ENCODE measurements at places on chromosomes 12 and 14. TPM values are rescaled to one million over a fixed set of nuclear protein-coding genes. Genes with fewer than 3 reads are reported as not detected.

The DHRS7 gene
- 43.8 TPM for total RNA-seq

The FITM1 gene
- 0.81 TPM for total RNA-seq

The CLEC4C gene
- not detected for total RNA-seq

The ADSS1 gene
- 9.9 TPM for total RNA-seq

The PTGR2 gene
- 22.1 TPM for total RNA-seq

The SVOP gene
- 0.47 TPM for total RNA-seq

The IKZF4 gene
- total RNA-seq = 8.5 TPM

The CCDC177 gene
- not detected for total RNA-seq

The CD27 gene
- total RNA-seq = 0.25 TPM

The CD163 gene
- total RNA-seq = 1.4 TPM

The MYO1H gene
- not detected for total RNA-seq

The PIP4P1 gene
- 35.4 TPM for total RNA-seq

The PLBD1 gene
- 0.30 TPM for total RNA-seq

The TAS2R14 gene
- total RNA-seq = 1.9 TPM

The AEBP2 gene
- 44.6 TPM for total RNA-seq

The KRT85 gene
- total RNA-seq = not detected

The STON2 gene
- 4.1 TPM for total RNA-seq

The PLEKHG7 gene
- total RNA-seq = not detected

The AGAP2 gene
- 15.8 TPM for total RNA-seq

The HOXC6 gene
- 3.1 TPM for total RNA-seq

The ESR2 gene
- 0.32 TPM for total RNA-seq

The KLRD1 gene
- total RNA-seq = 0.27 TPM

The DDX55 gene
- 41.8 TPM for total RNA-seq

The LUM gene
- total RNA-seq = 0.69 TPM

The SRSF9 gene
- 297 TPM for total RNA-seq

The ASCL1 gene
- not detected for total RNA-seq

The CPNE6 gene
- not detected for total RNA-seq

The COCH gene
- total RNA-seq = 6.7 TPM

The PTGER2 gene
- 0.57 TPM for total RNA-seq

The MANSC4 gene
- not detected for total RNA-seq

The GALNT6 gene
- 16.4 TPM for total RNA-seq

The GOLGA3 gene
- total RNA-seq = 35.1 TPM

The KRT82 gene
- total RNA-seq = not detected
